ENCODE measurements at places on chromosomes 6 and 20.
A peak's percentile ranks its signal among the peaks of the same experiment; 100 is the strongest.

- DNase-seq, result no peak
These were observed 325.5 kb upstream of the IMPG1 start for GRCh38 chr6:76397966-76398365.

GRCh38 chr6:158060455-158061360 lies 79.0 kb downstream of the SYNJ2 start:
- no peak for DNase-seq

DNA sequence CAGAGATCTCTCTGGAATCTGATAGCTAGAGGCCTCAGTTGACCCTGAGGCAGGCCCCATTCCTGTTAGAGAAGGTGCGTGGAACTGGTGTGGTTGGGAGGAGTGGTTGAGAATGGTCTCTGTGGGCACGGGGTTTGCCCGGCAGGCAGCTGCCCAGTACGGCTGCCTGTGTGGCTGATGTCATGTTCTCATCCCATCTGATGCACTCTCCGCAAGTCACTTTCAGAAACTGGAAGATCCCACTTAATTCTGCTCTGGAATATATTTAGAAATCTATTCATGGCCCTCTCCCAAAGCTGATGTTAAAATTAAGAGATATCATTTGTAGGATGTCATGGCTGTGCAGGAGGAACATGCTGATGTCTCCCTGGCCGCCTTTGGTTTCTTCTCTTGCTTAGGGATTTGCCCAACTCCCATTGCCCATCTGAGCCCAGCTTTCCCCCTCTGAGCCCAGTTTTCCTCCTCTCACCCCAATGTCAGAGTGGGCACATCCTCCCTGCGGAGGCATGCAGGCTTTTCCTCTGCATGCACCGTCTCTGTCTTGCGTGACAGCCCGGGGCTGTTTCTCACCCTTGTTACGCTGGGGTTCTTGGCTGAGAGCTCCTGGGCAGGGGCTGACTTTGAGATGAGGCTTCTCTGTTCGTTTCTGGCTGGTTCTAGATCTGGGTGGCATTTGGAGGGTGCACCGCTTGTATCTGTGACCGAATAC lies 21.0 kb downstream of the PHACTR3 start:
- no peak for DNase-seq

GRCh38 chr20:818001-818664 lies 15.4 kb upstream of the FAM110A start:
- no peak for DNase-seq

- DNase-seq, result no peak
These were observed 881 bp upstream of the MCM3 start for GRCh38 chr6:52285177-52286068.

GRCh38 chr20:62707921-62708521 lies 615 bp upstream of the NTSR1 start:
- DNase-seq, result no peak

DNA sequence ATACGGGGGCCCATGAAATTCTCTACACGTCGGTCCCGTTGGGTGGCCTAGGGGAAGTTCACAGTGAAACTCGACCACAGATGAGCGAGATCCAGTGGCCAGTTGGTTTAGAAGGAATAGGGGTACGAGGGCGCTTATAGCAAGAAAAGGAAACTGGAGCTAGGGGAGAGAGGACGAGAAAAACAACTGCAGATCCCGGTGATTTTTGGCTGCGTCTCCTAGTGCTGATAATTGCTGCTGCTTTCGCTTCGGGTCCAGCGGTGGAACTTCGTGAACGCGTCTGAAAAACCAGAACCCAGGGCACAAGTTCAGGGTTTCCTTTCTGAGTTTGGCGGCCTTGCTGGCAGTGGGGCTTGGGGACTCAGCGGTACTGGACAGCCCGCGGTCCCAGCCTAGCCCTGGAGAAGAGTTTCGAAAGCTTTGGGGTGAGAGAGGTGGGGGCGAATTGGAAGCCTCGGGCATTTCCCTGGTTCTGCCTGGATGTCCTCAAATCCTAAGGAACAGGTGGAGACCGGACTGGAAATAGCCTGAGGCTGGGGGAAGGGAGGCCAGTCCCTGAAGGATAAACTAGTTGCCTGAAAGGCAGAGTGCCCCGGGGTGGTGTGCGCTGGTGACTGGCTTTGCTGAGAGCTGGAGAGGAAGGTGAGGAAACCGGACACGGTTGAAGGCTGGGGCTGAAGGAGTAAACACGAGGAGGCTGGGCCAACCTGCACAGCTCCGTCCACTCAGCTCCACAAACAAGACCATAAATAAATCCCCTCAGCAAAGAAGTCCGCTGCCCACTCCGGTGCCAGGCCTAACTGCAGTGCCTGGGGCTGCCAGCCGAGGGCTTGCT lies 793 bp downstream of the GMPR start:
- DNase-seq, result no peak

DNA sequence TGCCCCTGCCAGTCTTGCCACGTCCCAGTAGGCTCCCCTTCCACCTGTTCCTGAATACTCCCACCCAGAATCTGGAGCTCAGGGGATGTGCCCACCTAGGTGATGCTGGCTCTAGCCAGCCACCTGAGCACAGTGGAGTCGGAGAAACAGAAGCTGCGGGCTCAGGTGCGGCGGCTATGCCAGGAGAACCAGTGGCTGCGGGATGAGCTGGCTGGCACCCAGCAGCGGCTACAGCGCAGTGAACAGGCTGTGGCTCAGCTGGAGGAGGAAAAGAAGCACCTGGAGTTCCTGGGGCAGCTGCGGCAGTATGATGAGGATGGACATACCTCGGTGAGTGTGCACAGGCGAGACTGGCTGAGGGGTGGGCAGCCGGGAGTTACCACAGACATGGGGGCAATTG lies 3.4 kb downstream of the KLC4 start:
- DNase-seq, result no peak

GRCh38 chr6:132235596-132236280 lies 165.5 kb downstream of the MOXD1 start:
- no peak for DNase-seq

- DNase-seq, result peak; percentile 95
These were observed at the start of gene PPP2R5D for GRCh38 chr6:42984001-42984923. PPP2R5D (plus strand) TSS chr6:42984570; CDS start chr6:42984678, 108 bp downstream.

DNA sequence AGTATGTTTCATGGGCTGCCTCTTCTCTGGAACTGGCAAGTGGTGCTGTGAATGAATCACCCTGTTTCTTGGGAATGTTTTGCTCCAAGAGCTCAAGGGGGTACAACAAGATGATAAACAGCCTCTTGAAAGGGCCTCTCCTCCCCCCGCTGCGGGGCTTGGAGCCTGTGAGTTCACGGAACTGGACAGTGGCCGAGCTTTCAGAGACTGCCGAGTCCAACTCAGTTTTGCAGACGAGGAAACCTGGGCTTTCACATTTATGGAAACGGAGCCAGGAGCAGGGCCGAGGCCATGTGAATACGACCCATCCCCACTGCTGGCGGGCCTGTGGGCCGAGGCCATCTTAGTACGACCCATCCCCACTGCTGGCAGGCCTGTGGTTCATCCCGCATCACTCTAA lies 18.2 kb upstream of the SRC start:
- no peak for DNase-seq

DNA sequence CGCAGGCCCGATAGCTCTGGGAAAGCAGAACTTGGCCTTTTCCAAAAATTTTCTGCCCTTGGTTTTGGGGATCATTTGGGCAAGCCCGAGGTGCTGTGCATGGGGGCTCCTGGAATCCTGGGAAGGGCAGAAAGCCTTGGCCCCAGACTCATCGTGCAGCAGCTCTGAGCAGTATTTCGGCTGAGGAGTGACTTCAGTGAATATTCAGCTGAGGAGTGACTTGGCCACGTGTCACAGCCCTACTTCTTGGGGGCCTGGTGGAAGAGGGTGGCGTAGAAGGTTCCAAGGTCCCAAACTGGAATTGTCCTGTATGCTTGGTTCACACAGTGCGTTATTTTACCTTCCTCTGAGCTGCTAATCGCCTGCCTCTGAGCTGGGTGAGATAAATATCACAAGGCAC lies 1.1 kb upstream of the BMP2 start:
- DNase-seq, result no peak

GRCh38 chr6:11263291-11263775 lies 30.9 kb upstream of the NEDD9 start:
- DNase-seq, result no peak

GRCh38 chr20:15603978-15604805 lies 969.1 kb downstream of the KIF16B start:
- DNase-seq, result no peak

GRCh38 chr20:40991181-40991889 lies 37.3 kb upstream of the TOP1 start:
- no peak for DNase-seq

- DNase-seq, result no peak
These were observed 11.9 kb downstream of the KIF25 start for GRCh38 chr6:168009331-168009730.

DNA sequence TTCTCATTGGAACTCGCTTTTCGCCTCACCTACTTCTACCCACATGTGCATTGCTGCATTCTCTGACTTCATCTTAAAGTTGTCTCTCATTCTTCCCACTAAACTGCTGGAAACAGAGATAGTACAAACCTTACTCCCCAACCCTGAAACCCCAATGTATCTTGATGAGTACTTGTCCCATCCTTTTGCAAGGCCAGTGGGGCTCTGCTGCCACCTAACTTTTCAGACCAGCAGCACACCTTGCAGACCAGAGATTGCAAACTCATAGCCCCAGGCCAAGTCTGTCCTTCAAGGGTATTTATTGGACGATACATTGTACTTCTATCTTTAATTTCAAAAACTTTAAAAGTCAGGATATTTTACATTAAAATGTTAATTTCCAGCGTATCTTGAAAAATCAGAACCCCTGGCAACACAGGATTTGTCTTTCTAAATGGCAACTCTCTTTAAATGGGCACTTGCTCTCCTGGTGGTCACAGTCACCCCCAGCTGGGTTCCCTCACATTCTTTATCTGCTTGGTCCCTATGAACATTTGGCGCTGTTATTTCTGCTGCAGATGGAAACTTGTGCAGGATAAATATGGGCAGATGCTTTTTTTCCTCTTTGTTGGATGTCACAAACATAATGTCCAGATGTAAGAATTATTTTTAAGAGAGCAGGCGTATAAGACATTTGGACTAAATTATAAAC lies 83.9 kb downstream of the SOD2 start:
- DNase-seq, result no peak

GRCh38 chr20:57071283-57071731 lies 195.1 kb downstream of the BMP7 start:
- no peak for DNase-seq

DNA sequence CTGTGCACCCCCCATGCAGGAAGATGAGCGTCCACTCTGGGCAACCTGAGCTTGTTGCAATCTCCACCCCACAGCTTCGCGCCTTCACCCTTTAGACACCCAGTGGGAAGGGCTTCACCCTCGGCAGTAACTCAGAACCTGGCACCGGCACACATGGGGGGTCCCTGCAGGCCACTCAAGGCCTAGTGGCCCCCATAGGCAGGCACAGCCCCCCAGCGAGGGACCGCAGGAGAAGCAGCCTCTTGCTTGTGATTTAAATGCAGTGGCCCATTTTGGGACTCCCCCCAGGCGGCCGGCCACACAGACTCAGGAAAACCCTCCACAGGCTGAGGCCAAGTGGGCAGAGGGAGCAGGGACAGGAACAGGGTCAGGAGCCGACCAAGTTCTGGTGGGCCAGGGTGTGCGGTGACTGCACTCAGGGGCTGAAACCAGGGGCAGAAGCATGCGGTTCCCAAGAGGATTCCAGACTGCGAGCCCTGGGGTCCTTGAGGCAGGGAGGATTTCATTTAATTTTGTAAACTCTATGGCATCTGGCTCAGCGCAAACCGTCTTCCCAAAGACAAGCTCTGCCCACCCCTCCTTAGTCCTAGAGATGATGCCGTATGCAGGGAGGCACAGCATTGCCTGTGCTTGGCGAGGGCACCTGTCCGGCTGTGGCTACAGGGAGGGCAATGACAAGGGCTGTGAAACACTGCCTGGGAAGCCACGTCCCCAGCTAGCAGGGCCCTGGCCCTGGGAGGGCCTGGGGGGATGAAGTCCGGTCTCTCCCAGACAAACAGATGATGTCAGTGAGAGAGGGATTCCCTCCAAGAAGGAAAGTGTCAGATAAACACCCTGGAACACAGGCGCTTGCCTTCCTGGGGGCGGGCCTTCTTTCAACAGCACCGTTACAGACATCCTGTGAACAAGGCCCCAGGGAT lies 52.9 kb upstream of the GPR31 start:
- no peak for DNase-seq

DNA sequence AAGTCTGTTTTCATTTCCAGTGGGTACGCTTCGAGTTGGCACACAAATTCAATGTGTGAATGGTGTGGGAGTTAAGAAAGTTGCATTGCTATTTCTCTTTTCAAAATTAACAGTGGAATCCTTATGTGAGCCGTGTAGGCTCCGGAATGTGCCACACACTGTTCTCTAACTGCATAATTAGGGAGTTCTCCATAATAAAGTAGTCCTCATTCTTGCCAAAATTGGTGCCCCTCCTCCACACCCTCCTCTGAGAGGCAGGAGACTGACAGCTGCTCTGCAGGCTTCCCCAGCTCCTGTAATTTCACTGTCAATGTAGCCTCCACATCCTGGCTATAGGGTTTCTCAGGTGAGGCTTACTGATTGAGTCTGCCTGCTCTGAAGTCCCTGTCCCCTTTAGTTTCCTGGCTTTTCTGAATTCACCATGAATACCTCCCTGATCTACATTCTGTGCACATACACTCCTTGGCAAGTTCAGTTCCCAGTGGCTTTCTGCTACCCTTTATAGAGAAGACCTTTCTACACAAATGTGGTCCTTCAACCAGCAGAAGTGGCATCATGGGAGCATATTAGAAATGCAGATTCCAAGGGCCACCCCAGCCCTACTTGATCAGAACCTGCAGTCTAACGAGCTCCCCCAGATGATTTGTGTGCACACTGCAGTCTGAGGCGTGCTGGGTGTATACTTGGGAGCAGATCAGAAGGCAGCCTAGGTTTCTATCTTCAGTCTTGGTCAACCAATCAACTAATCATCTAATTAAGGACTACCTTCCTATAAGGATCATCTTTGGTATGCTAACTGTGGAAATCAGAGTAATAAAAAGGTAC lies 19.9 kb upstream of the CCN6 start:
- DNase-seq, result no peak

GRCh38 chr6:157427969-157428368 lies 47.0 kb downstream of the ZDHHC14 start:
- no peak for DNase-seq

GRCh38 chr20:59925899-59926298 lies 7.5 kb downstream of the SYCP2 start:
- no peak for DNase-seq

DNA sequence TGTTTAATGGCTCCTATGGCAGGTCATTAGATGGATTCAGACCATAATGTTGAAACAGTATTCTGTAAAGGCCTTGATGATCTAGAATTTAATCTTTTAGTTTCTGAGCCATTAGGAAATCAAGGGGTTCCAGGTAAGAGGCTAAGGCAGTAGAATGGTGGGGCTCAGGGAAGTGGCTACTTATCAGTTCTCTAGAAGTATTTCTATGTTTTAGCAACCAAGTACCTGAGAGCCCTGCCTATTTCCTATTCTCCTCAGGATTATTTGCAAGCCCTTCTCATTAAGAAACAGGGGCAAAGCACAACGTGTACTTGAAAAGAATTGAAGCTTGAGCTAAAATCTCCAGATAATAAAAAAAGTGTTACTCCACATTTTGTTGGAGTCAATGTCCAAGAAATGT lies 646.5 kb downstream of the RNF144B start:
- no peak for DNase-seq

Data from stimulated activated CD8-positive, alpha-beta memory T cell treated with anti-CD3 and anti-CD28 coated beads, Interleukin-7, amount 100 ng/mL, for 4 hours (primary cell).